ENCODE measurements at places on chromosomes 2 and 18. TPM values are rescaled to one million over a fixed set of nuclear protein-coding genes. Genes with fewer than 3 reads are reported as not detected.

MARS2 gene
- total RNA-seq, result 12.3 TPM

- H3K27me3 ChIP-seq, result no peaks in the 10 kb centered on the region
- H3K27ac ChIP-seq, result no peak overlapping the region
- no peak overlapping the region for H3K4me3 ChIP-seq
- DNase-seq, result no peak
- no peaks in the 10 kb centered on the region for H3K4me1 ChIP-seq
- H3K36me3 ChIP-seq, result no peaks in the 10 kb centered on the region
Measured at GRCh38 chr18:10776493-10776892, 250.7 kb downstream of the NAPG start.

DNA sequence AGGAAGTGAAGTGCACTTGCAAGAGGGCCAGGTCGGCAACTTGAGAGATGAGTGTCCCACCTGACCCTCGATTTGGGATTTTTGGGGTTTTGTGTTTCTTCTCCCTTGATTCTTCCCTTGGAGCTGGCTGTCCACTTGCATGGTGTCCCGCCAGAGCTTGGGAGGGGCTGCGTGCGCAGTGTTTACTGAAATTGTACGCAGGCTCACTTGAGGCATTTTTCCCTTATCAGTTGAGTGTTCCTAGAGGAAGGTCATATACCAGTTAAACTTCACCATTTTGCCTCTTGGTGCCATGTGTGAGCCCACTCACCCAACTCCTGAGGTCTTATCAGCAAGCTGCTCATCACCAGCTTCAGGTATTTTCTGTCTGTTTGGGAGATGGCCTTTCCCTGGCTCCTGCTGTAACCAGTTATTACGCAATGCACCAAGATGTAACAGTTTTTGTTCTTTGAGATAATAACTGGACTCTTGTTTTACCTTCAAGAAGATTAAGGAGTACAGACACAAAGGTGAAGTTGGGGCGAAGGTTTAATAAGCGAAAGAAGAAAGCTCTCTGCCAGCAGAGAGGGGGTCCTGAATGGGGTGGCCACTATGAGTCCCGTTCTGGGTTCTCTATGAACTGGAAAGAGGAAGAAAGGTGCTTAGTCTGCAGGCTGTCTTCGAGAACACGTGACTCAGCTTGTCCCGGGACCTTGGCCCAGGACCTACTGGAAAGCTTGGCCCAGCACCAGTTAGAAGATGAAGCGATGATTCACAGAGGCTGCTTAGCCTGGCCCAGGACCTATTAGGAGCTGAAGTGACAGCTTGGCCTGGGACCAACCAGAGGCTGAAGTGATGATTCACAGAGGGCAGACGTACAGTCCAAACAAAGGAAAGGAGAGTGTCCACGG lies 21.5 kb upstream of the TXNL4A start:
- H3K27ac ChIP-seq, result peak overlapping the region; percentile 70
- peak; percentile 77 for DNase-seq
- no peaks in the 10 kb centered on the region for H3K36me3 ChIP-seq
- H3K4me1 ChIP-seq, result peaks cover 11% of the 10 kb centered on the region

CAPN14 gene
- total RNA-seq, result not detected

PTRHD1 gene
- 5.4 TPM for total RNA-seq

BOLL gene
- total RNA-seq, result not detected

DNA sequence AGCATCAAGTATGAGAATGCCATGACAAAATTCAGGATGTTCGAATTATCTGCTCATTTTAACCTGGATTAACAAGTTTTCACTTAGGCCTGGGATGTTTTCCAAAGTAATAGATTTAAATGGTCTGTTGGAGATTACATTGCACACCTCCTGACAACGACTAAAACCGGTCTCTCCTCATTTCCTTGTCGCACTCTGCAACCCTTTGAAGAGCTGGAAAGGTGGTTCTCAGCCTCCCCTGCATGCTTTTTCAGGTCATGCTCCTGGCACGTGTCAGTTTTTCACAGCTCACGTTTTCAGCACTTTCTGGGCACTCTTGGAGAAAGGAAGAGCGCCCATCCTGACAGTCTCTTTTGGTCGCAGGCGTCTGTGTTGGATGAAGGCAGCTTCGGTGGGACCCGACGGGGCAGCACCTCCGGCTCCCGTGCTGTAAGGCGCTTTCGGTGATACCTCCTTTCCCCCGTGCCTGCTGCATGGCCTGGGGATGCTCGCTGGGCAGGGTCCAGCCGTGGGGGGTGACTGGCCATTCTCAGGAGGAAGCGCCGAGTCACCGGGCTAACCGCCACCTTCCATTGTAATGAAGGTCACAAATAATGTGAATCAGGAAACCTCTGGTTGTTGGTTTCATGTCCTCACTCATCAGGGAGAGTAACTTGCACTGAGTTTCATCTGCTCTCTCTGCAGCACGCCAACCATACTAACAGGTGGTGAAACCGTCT lies 63.5 kb upstream of the RBM44 start:
- H3K4me1 ChIP-seq, result peaks cover 69% of the 10 kb centered on the region

DNA sequence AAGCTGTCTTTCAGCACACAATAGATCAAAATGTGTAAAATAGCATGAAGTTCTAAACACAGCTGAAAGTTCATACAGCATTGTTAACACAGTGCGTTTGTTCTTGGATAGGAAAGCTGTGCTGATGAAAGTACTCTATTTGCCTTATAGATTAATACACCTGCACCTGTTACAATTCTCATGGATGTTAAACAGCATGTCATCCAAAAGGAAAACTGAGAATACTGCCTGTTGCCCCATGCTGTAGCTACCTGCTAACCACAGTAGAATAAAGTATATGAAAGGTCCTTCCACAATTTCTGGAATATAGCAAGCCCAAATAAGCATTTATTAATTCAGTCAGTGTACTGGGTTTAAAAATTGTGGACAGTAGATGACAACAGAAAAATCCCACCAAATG lies 166.7 kb upstream of the DTNA start:
- no peaks in the 10 kb centered on the region for H3K27me3 ChIP-seq
- no peak for DNase-seq
- no peaks in the 10 kb centered on the region for H3K4me1 ChIP-seq
- H3K4me3 ChIP-seq, result no peak overlapping the region
- H3K27ac ChIP-seq, result no peak overlapping the region

DNA sequence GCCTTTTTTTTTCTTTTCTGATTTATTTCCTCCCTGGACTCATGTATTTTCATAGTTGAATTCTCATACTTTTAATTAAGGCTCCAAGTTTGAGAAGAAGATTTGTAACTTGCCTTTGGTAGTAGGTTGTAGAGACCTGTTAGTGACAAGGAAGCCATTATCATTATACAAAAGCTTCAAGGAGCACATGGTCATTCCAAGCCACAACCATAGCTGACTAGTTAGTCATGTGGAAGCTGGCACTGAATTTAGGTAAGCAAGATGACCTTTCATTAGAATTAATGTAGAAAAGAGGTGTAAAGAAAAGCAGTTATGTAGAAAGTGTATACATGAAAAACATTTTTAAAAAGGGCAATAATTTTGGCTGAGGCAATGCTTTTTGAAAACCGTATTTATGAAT lies 89.7 kb downstream of the LRP1B start:
- H3K36me3 ChIP-seq, result no peaks in the 10 kb centered on the region
- no peaks in the 10 kb centered on the region for H3K4me1 ChIP-seq
- H3K27me3 ChIP-seq, result no peaks in the 10 kb centered on the region
- no peak overlapping the region for H3K4me3 ChIP-seq

DNA sequence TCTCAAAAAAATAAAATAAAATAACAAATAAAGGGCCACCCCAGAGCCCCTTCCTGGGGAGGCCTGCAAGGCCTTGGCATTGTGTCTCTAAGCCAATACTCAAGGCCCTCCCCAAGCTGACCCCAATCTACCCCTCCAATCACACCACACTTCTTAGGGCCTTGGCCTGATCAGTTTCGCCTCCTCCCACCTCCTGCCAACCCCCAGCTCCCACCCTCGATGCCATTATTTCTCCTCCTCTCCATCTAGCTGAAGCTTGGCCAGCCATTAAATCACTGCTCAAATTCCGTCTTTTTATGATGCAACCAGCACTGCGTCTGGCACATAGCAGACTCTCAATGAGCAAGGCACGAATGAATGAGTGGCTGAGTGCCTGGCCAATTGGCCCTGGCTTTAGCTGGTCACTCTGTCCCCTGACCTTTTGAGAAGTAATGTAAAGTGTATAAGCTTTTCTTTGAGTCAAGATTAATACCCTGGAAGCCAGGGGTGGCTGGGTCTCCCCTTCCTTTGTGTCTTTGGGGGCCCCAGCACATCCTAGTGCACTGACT lies 55.9 kb downstream of the SMAD7 start:
- H3K4me1 ChIP-seq, result peaks cover 50% of the 10 kb centered on the region
- DNase-seq, result no peak
- H3K4me3 ChIP-seq, result no peak overlapping the region
- H3K36me3 ChIP-seq, result no peaks in the 10 kb centered on the region
- peak overlapping the region; percentile 15 for H3K27ac ChIP-seq

POTEI gene
- total RNA-seq, result not detected

DNA sequence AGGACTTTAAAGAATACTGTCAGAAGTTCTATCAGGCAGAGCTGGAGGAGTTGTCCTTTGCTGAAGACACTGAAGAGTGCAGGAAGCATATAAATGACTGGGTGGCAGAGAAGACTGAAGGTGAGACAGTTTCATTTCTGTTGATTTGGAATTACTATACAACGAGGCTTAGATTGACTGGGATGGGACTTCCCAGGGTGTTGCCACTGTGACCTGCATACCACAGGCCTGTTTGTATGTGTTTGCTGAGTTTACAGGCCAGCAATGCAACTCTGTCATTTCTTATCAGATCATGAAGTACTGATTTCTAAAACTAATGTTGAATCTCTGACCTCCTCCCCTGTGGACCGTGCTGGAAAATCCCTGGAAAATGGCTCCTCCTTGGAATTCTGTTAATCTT lies 11.8 kb downstream of the SERPINB8 start:
- no peak overlapping the region for H3K4me3 ChIP-seq
- DNase-seq, result no peak
- no peaks in the 10 kb centered on the region for H3K27me3 ChIP-seq
- H3K36me3 ChIP-seq, result peaks cover 17% of the 10 kb centered on the region
- no peak overlapping the region for H3K27ac ChIP-seq
- peaks cover 15% of the 10 kb centered on the region for H3K4me1 ChIP-seq

- no peaks in the 10 kb centered on the region for H3K36me3 ChIP-seq
- DNase-seq, result no peak
- no peaks in the 10 kb centered on the region for H3K27me3 ChIP-seq
- H3K4me3 ChIP-seq, result no peak overlapping the region
- H3K4me1 ChIP-seq, result no peaks in the 10 kb centered on the region
Measured at GRCh38 chr2:169108099-169108884, 38.9 kb downstream of the DHRS9 start.

DNA sequence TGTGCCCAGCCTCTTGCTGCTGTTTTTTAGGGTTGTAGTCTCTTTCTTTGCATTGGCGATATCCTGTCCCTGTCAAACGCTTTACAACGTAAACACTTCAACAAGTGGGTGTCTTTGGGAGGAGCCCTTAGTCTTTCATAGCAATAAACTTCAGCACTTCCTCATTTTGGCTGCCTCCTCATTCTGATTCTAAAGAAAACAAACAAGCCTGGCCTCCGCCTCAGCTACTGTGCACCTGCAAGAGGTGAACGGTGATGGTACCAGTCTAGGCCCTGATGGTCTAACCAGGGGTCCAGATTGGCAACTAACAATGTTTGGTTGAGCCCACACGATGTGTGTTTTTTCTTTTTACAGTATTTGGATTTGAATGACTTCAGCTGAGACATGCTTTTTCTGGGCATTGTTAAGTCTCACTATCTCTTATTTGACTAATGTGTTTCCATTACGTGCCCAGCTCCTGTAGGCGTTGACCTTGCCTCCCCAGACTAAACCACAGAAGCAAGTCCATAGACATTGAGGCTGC lies 53.2 kb upstream of the CUL3 start:
- no peak for DNase-seq
- no peaks in the 10 kb centered on the region for H3K27me3 ChIP-seq
- no peak overlapping the region for H3K4me3 ChIP-seq
- H3K27ac ChIP-seq, result no peak overlapping the region

TMEM37 gene
- 12.3 TPM for total RNA-seq

DNA sequence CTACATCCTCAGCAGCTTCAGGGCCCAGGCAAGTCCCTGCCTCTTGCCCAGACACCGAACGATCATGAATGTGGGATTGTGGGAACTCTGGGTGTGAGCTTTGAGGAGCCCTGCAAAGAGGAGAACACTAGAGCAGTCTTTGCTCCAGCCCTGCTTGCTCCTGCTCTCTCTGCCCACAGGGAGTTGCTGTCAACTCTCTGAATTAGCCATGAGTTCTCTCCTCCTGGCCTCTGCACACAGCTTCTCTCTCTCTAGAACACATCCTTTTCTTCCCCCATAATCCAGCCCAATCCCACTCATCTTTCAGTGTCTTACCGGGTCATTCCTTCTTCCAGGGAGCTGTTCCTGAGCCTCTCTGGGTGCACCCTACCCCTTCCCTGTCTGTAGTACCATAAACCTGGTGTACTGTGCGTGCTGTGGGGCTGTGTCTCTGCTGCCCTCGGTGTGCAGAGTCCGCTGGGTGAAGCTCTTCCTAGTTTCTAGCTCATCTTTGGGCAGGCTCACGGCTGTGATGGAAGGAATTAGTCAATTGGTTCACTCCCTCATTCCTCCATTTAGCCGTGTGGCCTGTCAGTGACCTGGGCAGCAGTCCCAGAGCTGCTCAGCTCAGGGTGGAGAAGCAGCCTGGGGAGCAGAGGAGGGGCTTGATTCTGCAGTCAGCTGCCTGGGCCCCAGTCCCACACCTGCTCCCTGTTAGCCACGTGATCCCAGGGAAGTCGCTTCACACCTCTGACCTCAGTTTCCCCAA lies 132.9 kb upstream of the HDAC4 start:
- no peak overlapping the region for H3K27ac ChIP-seq
- no peak for DNase-seq
- no peaks in the 10 kb centered on the region for H3K27me3 ChIP-seq
- H3K36me3 ChIP-seq, result no peaks in the 10 kb centered on the region
- no peaks in the 10 kb centered on the region for H3K4me1 ChIP-seq

DNA sequence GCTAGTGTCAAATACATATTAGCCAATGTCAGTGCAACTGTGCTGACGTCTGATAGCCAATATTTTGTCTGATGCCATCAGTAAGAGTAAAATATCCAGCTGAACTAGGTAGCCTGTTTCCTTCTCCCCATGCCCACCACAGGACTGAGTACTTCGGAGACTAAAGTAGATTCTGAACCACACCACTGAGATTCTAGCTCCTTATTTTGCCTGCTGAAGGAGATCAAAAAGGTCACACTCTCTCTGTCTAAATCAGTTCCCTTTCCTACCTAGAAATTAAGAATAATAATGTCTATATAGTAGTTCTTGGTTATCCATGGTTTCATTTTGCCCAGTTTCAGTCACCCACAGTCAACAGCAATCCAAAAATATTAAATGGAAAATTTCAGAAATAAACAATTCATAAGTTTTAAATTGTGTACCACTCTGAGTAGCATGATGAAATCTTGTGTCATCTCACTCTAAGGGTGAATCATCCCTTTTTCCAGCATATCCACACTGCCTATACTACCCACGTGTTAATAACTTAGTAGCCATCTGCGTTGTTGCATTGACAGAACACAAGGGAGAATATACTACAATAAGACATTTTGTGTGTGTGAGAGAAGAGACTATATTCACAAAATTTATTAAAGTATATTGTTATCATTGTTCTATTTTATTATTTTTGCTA lies 1043.3 kb upstream of the PIK3C3 start:
- H3K36me3 ChIP-seq, result no peaks in the 10 kb centered on the region
- no peaks in the 10 kb centered on the region for H3K27me3 ChIP-seq
- no peak overlapping the region for H3K4me3 ChIP-seq
- DNase-seq, result no peak
- no peaks in the 10 kb centered on the region for H3K4me1 ChIP-seq
- no peak overlapping the region for H3K27ac ChIP-seq

Measured in thoracic aorta (tissue), 2 donors.